ENCODE measurements at places on chromosomes 11 and 22. TPM values are rescaled to one million over a fixed set of nuclear protein-coding genes. Genes with fewer than 3 reads are reported as not detected.

The APOA5 gene
- total RNA-seq, result not detected

The NUP50 gene
- 20.8 TPM for total RNA-seq

The CEP57 gene
- 20.0 TPM for total RNA-seq

The FXYD2 gene
- 0.59 TPM for total RNA-seq

The CRYBB2 gene
- total RNA-seq, result not detected

DNA sequence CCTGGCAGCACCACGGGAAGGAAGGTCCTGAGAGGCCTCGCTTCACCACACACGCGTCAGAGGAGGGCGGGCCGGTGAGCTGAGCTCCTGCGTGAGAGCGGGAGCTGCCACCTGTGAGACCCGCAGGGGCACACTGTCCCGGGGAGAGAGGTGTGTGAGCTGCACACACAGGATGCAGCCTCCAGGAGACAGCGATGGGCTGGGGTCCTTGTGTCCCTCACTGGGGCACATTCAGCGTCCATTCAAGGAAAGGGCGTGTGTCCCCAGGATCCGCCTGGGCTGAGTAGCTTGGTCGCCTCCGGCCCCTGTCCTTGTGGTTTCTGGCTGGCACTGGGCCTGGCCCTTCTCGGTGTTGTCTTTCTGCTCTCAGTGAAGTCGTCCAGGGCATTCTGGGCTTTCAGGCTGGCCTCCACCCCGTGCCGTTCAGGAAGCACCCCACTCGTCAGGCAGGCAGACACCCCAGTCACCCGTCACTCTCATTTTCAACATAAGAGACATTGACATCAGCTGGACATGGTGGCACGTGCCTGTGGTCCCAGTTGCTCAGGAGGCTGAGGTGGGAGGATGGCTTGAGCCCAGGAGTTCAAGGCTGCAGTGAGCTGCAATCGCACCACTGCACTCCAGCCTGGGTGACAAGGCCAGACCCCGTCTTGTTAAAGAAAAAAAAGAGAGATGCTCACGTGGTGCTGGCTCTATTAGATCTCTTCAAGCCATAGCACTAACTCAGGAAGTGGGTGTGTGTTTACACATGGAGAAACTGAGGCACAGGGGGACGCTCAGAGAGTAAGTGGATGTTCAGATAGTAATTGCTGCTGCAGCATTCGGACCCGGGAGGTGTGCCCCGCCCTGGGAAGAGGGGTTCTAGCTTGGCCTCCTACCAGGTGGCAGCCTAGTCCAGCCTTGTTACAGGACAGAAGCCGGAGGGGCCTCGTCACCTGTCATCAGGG, 1081.6 kb downstream of the BRD1 start:
- no peak overlapping the region for H3K4me3 ChIP-seq
- H3K27ac ChIP-seq, result no peak overlapping the region
- no peaks in the 10 kb centered on the region for H3K36me3 ChIP-seq
- H3K4me1 ChIP-seq, result no peaks in the 10 kb centered on the region

GRCh38 chr11:123241874-123242543, 47.0 kb upstream of the CLMP start:
- no peaks in the 10 kb centered on the region for H3K27me3 ChIP-seq
- H3K4me1 ChIP-seq, result peaks cover 3% of the 10 kb centered on the region
- DNase-seq, result no peak
- H3K27ac ChIP-seq, result no peak overlapping the region

GRCh38 chr11:16745950-16746605, 7.6 kb downstream of the C11orf58 start:
- H3K27ac ChIP-seq, result no peak overlapping the region
- DNase-seq, result no peak
- peaks cover 62% of the 10 kb centered on the region for H3K36me3 ChIP-seq
- H3K27me3 ChIP-seq, result no peaks in the 10 kb centered on the region

All from right atrium auricular region (tissue), 2 donors.